ENCODE measurements at places on chromosomes 16 and 17.

GRCh38 chr17:79617740-79618382 is 7.0 kb upstream of the RBFOX3 start:
- no peak for DNase-seq

DNA sequence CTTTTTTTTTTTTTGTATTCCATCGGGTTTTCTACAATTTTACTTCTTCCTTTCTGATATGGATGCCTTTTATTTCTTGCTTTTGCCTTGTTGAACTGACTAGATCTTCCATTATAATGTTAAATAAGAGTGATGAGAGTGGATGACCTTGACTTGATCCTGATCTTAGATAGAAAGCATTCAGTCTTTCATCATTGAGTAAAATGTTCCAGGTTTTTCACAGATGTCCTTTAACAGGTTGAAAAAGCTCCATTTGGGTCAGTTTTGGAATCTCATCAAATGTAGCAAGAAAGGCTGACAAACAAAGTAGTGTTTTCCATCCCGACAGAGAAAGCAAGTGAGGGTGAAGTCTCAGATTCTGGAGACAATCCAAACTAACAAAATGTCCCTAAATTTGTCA is 27.2 kb upstream of the WIPI1 start:
- DNase-seq: no peak

DNA sequence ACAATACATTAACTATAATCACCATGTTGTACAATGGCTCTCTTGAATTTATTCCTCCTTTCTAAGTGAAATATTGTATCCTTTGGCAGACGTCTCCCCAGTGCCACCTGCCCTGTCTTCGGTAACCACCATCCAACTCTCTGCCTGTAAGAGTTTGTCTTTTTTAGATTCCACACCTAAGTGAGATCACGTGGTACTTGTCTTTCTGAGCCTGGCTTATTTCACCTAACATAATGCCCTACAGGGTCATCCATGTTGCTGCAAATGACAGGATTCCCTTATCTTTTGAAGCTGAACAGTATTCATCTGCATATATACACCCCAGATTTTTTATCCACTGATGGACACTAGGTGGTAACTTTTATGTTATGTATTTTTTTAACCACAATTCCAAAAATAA is 24.2 kb downstream of the ORC6 start:
- peak; percentile 55 for DNase-seq

DNA sequence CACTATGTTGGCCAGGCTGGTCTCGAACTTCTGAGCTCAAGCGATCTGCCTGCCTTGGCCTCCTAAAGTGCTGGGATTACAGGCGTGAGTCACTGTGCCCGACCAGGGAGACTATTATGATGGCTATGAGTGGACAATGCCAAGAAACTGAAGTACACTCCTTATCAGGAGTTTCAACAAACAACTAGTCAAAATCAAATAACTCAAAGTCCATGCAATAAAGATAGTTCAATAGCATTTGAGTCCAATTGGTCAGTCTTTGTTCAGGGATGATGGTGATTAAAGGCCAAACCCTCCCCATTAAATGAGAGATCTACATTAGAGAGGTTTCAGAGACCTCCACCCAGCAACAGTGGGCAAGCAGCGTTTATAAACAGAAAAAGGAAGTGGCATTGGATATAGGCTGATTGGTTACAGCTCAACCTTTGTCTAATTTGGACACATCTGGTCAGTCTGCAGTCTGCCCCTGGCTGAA is 8.0 kb downstream of the CHST5 start:
- DNase-seq: no peak

- no peak for DNase-seq
Observed at GRCh38 chr16:65833171-65833871, 533.2 kb upstream of the CDH5 start.

GRCh38 chr16:3878610-3879009 is 1.9 kb downstream of the CREBBP start:
- no peak for DNase-seq

GRCh38 chr16:85195900-85196772 is 83.9 kb upstream of the CIBAR2 start:
- no peak for DNase-seq

DNA sequence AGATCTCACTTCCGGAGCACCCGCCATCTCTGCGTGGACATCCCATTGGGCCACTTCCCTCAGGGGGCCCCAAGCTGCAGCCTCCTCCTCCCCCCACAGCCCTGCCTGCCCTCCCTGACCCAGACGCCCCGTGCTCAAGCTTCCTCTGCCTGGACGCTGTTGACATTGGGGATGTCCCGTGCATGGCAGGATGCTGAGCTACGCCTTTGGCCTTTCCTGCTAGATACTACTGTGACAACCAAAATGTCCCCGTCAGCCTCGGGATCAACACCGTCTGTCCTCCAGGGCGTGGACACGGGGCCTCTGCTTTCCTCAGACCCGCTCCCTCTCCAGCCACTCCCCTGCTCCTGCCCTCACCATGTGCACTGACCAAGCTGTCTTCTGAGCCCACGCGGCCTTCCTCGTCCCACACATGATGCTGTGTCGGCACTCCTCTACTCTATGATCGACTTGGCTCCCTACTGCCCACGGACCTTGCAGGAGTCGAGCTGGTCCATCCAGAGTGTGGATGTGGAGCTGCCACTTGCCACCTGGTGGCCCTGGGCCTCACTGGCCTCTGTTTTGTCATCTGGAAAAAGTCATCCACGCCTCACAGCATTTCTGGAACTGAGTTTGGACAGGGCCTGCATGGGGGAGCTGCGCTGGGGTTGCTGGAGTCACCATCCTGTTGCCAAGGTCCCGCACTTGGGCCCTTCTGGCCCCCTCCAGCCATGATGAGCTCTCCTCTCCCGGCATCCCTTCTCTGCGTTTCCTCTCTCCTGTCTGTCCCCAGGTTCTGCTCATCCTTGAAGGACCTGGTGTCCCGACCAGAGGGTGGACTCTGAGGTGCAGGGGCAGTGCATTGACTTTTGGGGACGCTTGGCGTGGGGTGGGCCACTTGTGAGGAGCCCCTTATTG is 221.7 kb upstream of the CIBAR2 start:
- DNase-seq: no peak

GRCh38 chr16:46850619-46851555 is 19.9 kb upstream of the C16orf87 start:
- DNase-seq: no peak

DNA sequence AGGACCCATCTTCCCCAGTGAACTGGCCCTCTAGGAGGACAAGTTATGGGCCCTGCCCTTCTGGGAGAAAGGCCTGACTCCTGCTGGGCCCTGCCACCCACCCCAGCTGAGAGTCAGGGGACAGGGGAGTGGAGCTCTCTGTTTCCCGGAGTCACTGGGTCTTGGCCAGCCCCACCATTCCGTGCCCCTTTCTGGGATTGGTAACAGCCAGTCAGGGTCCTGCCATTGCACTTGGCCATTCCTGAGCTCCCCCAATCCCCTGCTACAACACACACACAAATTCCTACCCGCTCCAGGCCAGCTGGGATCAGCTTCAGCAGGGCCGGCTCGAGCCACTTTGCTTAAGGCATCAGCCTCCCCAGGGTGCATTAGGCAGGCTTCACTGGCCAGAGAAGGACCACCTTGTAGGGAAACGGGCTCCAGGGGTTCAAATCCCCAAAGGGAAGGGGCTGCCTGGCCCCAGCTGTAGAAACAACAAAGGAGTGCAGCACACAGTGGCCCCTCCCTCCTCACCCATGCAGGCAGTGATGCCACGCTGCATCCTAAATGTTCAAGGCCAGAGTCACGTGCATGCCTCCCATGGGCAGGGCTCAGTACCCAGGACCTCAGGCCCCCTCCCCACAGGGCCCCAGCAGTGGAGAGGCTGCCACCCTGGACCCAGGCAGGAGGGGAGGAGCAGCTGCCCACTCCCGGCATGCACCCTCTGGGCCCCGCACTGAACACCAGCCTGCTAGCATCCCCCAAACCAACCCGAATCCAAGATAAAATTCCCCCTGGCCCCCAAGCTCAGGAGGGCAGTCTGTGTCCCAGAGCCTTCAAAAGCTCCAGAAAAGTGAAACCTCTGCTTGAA is 37.7 kb downstream of the C16orf78 start:
- no peak for DNase-seq

DNA sequence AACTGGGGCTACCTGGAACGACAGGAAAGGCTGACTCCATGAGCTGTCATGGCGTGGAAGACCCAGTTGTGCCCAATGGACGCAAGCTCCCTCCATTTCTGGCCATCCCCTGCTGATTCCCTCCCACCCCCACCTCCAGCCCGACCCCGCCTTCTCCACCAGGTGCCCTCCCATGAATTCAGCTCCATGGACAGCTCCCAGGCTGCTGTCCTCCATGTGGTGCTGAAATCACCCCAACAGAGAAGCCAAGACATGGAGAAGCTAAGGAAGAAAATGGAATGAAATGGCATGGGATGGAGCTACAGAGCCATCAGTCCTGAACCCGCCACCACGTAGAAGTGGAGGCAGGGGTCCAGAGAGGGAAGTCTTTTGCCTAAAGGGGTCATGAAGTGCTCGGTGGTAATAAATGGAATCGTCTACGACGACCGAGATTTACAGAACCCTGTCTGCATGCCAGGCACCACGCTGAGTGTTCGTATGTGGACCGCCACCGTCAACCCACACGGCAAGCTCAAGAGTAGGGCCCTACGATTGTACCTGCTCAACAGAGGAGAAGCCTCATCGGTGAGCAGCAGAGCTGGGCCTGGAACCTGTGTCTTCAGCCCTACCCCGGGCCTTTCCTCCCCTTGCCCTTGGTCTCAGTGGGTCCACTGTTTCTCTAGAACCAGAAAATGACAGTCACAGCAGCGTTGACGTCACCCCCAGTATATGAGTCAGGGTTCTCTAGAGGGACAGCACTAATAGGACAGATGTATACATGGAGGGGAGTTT is 9.3 kb upstream of the ZC3H18 start:
- no peak for DNase-seq

DNA sequence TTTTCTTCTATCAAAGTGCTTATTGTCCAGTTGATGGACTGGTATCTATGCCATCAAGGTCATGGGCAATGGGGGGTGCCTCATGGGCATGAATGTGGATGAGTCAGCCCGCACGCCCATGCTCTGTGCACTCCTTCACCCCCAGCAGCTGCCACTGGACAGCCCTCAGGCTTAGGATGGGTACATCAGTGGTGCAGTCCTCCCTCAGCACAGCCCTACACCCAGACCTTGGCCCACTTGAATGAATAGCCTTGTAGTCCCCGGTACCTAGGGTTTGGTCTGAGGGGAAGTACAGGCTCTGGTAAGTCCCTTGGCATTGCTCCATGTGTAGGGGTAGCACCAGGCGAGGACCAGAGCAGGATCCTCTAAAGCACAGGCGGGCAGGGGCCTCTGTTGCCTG is 10.4 kb upstream of the GNA13 start:
- DNase-seq: no peak

DNA sequence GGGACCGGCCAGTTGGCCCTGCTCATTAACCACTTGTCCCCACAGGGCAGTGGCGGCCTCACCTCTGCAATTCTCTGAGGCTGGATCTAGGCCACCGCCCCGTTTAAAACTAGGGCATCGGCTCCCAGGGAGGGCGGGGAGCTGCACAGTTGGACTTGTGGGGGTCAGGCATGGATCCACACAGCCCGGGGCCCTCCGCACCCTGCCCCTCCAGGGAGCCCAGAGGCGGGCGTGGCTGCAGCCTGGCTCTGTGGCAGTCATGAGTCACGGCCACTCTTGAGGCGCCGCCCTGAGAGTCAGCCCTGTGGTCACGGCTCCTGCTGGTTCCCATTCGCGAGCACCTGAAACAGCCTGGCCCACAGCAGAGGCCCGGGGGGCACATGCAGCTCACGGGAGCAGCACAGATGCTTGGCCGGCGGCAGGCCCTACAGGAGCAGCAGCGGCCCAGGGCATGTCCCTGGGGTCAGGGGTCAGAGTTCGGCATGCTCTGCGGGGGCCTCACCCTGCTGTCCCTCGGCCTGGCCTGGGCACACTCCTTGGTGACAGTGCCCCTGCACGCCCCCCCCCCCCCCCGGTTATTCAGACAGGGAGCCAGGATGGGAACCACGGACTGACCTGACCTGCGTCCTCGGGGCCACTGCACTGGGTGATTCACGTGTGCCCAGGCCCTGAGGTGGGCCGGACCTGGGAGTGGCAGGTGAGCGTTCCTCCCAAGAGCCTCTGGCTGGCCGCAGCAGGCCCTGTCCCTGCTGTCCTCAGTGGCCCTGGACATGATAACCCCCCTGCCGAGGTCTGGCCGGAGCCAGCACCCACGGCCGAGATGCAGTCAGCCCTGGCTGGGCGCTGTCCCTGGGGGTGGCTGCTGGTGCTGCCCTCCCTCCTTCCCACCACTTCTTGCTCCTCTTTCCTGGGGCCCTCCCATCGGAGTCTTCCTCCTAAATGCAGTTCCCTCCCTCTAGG is 8.2 kb downstream of the CAPN15 start:
- no peak for DNase-seq

DNA sequence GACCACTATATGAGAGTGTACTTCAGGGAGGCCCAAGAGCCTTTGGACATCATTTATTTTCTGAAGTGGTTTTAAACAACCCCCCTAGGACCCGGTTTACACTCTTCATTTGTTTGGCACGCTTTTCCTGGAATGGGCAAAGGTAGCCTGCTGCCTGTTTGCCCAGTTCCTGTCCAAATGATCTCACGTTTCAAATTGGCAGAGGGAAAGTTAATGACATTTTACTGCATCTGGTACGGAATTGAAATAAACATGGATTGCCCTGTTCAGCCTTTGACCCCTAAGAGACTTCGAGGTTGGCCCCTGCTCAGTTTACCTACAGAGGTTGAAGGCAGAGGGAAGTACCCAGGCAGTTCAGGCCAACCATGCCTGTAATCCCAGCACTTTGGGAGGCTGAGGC is 5.8 kb upstream of the RPRML start:
- DNase-seq: no peak

GRCh38 chr17:17696085-17696484 is 14.8 kb downstream of the RAI1 start:
- DNase-seq: no peak

GRCh38 chr17:2510559-2510958 is 1.1 kb downstream of the METTL16 start:
- DNase-seq: no peak

- no peak for DNase-seq
Observed at GRCh38 chr16:85798283-85798776, 1.0 kb downstream of the EMC8 start.

DNA sequence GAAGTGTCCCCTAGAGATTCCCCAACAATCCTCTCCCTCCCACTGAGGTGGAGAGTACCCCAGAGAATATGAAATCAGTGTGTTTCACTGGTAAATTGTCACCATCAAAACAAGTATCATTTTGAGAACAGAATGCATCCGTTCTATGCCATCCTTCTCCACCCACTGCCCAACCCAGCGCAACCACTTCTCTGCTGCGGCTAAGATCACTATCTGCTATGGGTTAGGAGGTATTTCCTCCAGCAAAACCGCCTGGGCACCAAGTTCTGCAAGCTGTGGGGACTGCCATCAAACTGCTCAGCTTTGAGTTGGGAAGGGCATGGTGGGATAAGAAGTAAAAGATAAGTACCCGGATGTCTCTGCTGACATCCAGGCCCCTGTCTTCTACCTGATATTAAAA is 24.4 kb downstream of the CNTNAP1 start:
- DNase-seq: no peak

DNA sequence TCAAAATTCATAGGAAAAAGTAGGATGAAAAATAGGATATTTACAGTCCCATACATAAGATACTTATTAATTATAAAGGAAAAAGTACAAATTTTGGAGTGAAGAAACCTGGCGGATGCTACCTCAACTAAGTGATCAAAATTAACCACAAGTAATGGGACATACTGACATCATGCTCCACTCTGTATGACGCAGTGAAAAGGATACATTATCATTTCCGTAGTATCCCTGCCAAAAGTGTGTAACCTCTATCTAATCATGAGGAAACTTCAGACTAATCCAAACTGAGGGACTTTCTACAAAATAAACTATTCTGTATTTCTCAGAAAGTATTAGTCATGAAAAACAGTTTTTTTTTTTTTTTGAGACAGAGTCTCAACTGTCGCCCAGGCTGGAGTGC is 60.5 kb downstream of the TRIM37 start:
- no peak for DNase-seq

- DNase-seq: no peak
Observed at GRCh38 chr17:67769231-67769630, 51.5 kb downstream of the NOL11 start.
